ENCODE measurements at places on chromosomes 6 and 20.

DNA sequence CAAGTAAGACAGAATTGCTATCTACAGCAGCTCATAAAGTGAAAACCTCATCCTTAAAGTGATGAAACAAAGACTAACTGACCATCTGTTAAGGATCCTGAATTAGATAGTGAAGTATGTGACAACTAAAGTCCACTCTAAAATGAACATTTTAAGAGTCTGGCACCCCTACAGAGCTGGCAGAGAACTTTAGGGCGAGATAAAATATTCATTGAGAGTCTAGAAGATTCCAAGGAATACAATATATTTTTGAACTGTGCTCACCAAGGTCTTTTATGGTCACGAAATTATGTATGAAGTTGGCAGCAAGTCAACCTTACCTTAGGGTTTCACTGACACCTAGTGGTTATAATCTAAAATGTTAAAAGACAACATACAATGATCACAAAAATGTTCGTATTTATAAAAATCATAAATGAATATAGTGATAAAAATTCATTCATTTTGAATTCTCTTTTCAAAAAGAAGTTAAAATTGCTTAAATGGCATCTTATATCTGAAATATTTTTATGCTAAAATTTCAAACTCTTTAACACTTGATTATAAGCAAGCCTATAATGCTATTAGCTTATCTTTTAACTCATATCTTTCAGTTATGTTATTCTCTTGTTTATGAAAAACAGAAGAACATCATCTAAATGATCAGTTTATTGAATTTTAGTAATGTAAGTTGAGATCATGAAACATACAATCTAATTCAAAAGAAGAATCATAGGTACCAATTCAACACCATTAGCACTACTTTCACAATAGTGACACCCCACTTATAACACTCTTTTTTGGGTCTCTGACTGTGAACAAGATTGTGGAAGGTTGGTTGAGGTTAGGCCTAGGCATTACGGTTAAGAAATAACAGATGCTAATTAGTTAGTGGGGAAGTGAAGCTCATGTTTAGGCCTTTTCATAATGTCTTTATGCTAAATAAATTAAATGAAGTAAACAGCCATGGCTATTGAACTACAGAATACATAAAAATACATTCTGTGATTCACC lies 27.5 kb downstream of the RSPH3 start:
- DNase-seq, result peak; percentile 51

- DNase-seq, result no peak
Observed at GRCh38 chr6:38580030-38580429, 59.7 kb downstream of the BTBD9 start.

GRCh38 chr6:128172752-128173682 lies 272.2 kb upstream of the THEMIS start:
- no peak for DNase-seq

GRCh38 chr20:2109425-2110210 lies 8.0 kb downstream of the STK35 start:
- peak; percentile 38 for DNase-seq

DNA sequence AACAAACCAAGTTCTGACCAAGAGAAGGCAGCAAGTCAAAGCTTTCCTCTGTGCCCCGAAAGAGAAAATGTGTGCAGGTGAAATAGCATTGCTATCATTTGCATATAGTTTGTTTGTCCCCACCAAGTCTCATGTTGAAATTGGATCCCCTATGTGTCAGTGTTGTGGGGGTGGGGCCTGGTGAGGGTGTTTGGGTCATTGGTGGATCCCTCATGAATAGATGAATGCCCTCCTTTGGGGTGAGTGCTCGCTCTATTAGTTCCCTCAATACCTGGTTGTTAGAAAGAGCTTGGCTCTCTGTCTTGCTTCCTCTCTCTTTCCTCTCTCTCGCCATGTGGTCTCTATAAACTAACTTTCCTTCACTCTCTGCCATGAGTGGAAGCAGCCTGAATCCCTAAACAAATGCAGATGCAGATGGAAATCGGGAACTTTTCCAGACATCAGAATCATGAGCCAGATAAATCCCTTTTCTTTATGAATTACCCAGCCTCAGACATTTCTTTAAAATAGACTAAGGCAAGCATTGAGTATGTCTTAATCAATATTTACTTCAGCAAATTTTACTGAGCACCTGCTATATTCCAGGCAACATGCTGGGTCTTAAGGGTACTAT lies 43.8 kb upstream of the SYNDIG1 start:
- no peak for DNase-seq
